Stimulated activated CD8-positive, alpha-beta memory T cell treated with anti-CD3 and anti-CD28 coated beads, Interleukin-2, amount 100 ng/mL, for 1 hour (primary cell): ENCODE measurements at places on chromosomes 3 and 15.

- DNase-seq = no peak
Measured at GRCh38 chr15:77821188-77821958, 188.7 kb upstream of the LINGO1 start.

DNA sequence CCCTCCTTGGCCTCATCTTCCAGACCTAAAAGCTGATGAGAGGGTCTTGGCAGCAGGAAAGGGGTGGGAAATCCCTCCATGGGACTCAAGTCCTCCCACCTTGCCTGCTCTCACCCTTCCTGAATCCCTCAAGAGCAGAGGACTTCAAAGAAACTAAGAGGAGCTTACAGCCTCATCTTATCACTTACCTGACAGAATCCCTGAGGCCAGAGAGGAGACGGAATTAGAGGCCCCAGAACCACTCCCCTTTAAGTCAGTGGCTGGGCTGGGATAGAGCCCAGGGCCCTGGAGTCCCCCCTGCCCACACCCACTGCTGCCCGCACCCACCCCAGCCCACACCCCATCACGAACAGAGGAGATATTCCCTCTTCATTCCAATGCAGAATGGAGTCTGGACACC, 15.2 kb downstream of the LOXL1 start:
- no peak for DNase-seq

DNA sequence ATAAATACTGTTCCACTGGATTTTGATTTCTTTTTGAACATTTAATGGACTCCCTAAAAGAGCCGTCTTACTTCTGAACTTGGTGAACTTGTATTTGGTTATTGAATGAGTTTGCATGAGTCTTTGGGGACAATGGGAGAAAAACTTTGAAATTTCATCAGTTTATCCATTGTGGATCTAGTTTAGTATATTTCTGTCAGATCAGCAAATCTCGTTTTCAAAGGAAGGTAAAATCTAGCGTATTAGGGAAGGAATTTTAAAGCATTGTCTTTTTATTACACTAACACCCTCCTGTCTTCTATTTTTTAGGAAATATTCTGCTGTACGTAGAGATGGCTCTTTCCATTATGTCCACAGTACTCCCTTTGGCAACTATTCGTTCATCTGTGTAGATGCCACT, 12.8 kb downstream of the TMEM62 start:
- DNase-seq = no peak

DNA sequence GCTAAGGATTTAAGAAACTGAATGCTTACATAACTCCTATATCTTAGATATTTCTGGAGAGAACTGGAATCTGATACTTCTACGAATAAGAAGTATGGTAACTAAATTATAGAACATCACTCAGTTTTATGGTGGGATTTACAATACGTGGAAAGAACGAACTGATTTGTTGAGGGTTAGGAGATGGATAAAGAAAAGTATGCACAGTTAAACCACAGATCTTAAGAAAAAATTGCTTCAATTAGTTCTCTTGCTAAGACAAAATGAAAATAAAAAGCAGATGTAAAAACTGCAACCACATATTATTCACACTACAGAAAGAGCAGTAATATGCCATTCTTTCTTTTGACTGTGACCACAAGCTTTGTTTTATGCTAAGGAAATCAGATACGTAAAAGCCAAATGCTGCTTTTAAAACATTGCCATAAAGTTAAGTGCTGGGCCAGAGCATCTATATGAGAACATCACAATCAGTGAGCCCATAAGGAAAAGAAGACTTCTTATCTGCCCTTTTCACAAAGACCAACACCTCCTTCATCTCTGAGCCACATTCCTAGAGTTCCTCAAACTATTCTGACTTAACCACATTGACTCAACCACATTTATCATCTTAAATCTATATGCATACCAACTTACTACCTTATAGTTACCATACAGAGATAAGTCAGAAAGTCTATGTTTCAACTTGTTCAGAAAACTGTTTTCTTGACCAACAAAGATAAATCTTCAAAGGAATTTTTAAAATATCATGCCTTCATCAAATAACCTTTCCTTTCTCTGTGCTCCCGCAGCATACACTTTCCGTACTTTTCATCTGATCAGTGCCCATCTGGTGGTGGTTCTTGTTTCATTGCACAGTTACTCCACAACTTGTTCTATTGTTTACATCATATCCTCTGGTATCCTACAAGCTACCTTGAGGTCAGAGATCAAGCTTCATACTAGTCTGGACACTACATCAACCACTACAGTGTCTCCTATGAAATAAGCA, 61.7 kb downstream of the FSIP1 start:
- DNase-seq = no peak

DNA sequence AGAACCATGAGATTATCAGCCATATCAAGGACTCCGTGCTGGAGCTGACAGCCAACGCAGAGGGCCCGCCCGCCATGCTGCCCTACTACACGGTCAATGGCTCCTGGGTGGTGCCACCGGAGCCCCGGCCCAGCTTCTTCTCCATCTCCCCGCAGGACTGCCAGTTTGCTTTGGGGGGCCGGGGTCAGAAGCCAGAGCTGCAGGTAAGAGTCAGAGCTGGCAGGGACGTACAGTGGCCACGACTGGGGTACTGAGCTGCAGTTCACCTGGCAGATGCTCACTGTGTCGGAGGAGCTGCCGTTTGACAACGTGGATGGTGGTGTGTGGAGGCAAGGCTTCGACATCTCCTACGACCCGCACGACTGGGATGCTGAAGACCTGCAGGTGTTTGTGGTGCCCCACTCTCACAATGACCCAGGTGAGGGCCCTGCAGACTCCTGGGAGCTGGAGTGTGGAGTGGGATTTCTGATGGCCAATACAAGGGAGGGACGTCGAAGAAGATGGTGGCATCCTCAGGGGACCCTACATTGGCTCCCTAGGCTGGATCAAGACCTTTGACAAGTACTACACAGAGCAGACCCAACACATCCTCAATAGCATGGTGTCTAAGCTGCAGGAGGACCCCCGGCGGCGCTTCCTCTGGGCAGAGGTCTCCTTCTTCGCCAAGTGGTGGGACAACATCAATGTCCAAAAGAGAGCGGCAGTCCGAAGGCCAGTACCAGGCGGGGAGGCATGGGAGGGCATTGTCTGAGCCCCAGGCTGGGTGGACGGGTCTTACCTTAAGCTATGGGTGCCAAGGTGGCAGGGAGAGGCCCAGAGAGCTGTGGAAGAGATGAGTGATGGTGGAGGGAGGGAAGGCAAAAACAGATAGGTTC, 2.4 kb downstream of the MAN2A2 start:
- DNase-seq = no peak

GRCh38 chr3:122457706-122458105, 41.8 kb upstream of the WDR5B start:
- no peak for DNase-seq

- DNase-seq = no peak
Measured at GRCh38 chr3:177026505-177027277, 170.6 kb downstream of the TBL1XR1 start.

- no peak for DNase-seq
Measured at GRCh38 chr3:123375014-123375940, 73.6 kb downstream of the ADCY5 start.

GRCh38 chr3:196617256-196617655, 22.2 kb upstream of the NRROS start:
- DNase-seq = no peak

GRCh38 chr15:98294126-98294525, 333.6 kb downstream of the ARRDC4 start:
- DNase-seq = no peak

DNA sequence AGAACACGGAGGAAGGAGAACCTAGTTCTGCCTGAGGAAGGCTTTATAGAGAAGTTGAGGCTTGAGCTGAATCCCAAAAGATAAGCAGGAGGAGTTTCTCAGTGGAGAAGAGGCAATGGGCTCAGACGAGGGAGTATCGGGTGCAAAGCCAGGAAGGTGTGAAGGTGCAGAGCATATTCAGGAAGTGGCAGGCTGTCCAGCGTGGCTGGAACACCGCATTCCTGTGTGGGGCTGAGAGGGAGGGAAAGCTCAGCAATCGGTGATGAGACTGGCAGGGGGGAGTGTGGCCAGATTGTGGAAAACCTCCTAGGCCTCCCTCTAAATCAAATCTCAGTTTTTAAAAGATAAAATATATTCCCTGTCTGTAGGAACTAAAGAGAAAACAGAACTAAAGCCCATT, 63.0 kb downstream of the ARHGAP31 start:
- DNase-seq = no peak

- DNase-seq = no peak
Measured at GRCh38 chr3:24483873-24484272, 10.8 kb downstream of the THRB start.

DNA sequence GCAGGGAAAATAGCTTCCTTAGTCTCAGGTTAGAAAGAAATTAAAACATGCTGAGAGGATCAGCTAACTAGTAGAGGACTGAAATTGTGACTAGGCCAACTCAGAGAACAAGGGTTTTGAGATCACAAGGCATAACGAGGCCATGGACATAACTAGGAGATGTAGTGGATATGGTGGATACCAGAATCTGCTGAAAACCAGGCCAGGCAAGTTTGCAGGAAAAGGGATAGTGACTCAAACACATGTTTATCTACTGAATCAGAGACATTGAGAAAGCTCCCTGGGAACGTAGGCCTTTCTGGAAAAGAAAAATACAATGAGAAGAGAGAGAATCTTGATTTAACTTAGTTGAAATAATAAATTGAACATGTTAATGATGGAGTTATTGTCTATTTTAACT, 326.5 kb upstream of the GBE1 start:
- no peak for DNase-seq

DNA sequence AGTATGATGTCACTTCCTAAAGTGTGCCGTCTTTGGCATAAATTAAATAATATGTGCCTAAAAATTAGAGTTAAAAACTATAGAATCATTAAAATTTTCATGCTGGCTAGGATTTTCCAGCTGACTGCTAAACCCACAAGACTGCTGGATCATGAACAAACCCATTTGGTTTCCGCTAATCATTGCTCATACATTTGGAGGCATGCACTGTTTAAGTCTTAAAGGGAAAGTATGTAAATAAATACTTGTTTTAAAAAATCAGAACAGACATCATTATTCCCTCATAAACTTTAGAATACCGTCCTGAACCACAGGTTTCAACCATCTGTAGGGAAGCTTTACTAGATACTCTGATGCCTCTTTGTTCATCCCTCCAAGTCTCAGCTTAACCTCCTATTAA, 26.5 kb downstream of the ATP6V1A start:
- DNase-seq = no peak

GRCh38 chr15:41503669-41504010, 10.0 kb downstream of the ITPKA start:
- DNase-seq = no peak

GRCh38 chr3:46847744-46848143, 15.5 kb downstream of the MYL3 start:
- no peak for DNase-seq

GRCh38 chr3:136678981-136679380, 73.2 kb downstream of the STAG1 start:
- DNase-seq = no peak

GRCh38 chr3:107701299-107701698, 178.5 kb downstream of the BBX start:
- DNase-seq = no peak

GRCh38 chr3:193783166-193783896, 190.3 kb downstream of the OPA1 start:
- DNase-seq = no peak

DNA sequence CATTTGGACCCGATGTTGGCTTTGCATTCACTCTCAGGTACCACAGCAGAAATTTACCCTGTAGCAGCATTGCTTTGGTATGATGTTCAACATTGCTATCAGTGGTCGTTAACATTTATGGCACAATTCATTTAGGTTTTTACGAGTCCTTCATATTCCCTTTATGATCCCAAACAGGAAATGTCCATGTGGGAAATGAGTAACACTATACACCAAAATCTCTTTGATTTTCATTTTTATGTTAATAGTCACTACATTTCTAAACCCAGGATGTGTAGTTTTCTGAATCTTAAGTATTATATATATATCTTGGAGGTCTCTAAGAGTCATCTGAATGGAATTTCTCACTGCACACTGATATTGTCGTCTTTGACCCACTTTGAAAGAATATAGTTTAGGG, 78.5 kb upstream of the RBMS3 start:
- DNase-seq = no peak

DNA sequence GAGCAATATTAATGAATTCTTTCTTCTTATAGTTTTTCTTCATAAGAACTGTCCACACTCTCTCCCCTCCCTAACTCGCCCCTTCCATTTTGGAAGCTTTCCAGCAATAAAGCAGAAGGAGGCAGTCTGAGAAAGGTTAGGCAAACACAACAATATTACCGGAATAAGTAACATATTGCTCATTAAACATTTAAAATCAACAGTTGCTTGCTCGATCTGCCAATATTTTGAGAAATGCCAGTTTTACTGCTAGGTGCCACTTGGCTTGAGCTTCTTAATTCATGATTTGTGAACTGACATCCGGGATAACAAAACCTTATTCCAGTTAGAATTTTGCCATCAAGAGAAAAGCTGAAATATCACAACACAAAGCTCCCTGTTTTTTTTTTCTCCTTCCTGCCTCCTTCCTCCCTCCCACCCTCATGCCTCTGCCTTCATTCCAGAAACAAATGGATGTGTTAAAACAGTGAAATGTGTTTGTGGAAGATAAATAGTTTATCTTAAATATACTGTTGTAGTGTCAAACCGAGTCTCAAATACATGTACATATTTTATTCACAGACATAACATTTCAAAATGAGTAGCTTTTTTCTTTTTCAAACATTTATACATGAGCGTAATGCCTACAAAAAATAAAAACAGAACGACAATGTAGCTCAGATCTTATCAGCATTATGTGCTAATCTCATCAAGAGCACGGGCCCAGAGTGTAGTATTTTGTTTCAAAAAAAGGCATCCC, 253.7 kb downstream of the GAP43 start:
- no peak for DNase-seq

DNA sequence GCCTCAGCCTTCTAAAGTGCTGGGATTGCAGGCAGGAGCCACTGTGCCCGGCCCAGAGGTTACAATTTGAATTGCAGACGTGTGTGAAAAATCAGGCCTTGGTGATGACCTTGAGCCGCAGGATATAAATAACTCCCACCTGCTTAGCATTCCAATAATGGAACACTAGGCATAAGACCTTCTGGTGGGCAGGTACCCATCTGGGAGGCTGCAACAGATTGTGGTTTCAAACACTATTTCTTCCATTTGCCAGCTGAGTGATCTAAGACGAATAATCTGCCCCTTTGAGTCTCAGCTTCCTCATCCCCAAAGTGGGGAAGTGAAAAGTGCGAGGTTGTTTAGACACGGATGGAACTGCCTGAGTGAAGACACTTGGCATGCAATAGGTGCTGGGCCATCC, 47.7 kb upstream of the HERC1 start:
- DNase-seq = no peak

DNA sequence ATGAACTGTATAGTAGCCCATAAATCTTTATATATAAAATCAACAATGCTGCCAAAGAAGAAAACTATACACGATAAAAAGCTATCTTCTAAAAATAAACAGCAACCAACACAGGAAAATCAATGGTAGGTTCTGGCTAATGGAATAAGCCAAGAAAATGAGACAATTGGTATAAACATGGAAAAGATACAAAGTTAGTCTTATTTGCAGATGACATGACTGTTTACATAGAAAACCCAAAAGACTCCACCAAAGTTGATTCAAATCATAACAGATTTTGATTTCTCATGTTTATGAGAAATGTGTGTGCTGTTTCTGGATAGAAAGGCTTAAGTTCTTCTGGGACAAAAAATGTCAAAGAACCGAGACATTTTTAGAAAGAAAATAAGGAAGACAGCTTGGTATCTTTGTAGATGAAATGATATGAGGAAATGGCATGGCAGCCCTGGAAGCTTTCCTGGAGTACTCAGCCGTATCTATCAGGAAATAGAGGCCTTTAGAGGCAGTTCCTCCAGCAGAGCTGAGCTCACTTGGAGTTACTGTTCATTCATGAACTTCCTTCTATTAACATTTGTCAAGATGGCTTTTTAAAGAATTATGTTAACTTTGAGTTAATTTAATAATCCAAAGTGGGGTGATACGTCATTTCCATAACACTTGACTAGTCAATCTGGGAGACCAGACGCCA, 36.7 kb upstream of the VILL start:
- no peak for DNase-seq
